ENCODE measurements at places on chromosomes 6 and 20.
A peak's percentile ranks its signal among the peaks of the same experiment; 100 is the strongest.

DNA sequence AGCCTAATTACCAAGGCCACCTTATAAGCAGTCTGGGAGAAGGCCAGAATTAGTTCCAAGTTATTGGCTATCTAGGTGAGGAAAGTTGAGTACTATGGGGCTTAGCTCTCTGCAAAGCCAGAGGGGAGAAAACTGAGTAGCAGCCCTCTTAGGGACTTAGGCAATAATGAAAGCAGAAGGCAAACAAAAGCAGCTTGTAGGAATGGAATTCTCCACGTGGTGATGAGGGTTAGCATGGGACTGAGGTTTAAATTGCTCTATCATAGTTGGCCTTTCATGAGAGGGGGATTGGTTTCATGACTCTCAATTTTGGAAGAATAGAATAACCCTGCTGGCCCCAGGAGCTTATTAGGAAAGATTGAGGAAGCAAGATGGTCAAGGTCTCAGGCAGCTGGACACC, 7.0 kb upstream of the UBE2J1 start:
- no peak for DNase-seq

GRCh38 chr6:145863988-145864616, 49.5 kb upstream of the FBXO30 start:
- no peak for DNase-seq

DNA sequence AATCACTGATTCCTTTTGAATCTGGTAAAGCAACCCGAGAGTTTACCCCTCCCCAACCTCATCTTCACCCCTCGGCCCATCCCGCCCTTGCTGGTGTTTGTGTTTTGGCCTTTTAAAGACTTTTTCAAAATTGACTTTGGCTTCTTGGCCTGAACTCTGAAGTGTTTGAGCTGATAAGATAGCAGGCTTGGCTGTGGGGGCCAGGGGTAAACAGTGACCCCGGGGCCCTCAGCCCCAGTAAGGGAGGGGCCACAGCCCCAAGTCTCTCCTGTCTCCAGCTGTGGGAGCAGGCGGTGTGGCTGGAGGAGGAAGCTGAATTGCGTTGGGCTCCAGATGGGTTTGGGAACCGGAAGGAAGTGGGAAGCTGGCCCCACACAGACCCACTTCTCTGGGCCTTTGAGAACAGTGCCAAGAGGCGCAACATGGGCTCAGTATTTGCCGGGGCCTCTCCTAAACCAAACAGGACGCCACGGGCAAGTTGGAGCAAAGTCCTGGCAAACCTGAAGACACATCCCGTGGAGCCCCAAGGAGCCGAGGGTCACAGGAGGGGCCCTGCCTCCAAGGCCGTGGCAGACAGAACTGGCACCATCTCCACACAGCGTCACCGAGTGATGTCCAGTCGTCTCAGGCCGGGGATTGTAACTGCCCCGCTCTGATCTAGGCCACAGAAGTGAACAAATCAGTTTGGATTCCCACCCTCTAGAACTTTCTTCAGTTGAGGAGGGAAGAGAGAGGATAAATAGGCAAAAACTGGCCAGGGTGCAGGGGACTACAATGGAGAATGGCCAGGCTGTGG, 54.3 kb upstream of the PTPN1 start:
- no peak for DNase-seq

DNA sequence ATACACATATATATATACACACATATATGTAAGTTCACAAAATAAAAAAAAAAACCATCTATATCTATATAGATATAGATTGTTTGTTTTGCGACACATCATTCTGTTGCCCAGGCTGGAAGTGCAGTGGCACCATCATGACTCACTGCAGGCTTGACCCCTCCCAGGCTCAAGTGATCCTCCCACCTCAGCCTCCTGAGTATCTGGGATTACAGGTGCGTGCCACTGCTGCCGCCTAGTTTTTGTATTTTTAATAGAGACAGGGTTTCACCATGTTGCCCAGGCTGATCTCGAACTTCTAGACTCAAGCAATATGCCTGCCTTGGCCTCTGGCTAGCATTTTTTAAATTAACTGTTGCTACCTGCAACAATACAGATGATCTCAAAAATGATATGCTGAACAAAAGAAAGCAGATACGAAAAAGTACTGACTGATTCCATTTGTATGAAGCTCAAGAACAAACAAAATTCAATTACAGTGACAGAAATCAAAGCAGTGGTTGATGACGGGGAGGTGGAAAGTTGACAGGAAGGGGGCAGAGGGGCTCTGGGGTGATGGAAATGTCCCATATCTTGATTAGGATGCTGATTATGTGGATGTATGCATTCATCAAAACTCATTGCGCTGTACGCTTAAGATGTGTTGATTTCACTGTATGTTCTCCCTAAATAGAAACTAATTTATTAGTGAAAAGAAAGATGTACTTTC, 49.6 kb downstream of the ATXN1 start:
- DNase-seq: no peak

GRCh38 chr6:63716169-63716568, 80.6 kb downstream of the PHF3 start:
- DNase-seq: no peak

GRCh38 chr6:158086054-158086503, 82.0 kb downstream of the SERAC1 start:
- DNase-seq: no peak

GRCh38 chr6:53920881-53921280, 126.1 kb downstream of the LRRC1 start:
- DNase-seq: no peak

- peak; percentile 19 for DNase-seq
Measured at GRCh38 chr6:72552938-72553337, 68.9 kb upstream of the KCNQ5 start.

DNA sequence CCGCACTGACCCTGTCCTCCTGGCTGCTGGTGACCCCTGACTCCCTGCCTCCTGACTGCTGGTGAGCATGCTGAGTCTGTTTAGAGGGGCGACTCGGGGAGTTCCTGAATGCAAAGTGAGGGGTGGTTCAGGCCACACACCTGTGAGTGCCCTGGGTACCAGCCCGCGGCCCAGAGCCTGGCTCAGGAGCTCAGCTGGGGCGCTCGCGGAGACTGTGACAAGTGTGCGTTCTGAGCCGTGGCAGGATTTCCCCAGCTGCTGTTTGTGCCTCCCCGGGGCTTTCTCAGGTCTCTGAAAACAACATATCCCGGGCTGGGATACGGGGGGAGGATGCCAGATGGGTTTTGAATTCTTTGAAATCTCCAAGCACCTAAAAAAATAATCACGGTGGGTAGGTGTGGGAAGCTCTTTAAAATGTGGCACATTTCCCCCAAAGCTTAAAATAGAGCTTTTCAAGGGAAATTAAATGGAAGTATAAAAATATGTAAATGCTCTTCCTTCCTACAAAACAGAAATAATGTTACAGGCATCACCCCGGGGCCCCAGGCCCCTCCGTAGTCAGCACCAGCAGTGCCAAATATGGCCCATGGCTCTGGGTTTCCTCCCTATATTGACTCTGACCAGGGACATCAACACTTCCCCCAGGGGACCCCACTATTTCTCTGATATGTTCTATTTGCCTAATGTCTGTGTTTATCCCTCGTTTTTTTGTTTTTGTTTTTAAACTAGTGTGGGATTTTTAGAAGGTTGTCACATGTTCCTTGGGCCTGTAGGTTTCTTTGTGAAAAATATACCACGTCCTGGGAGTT, 49.9 kb upstream of the TAGAP start:
- DNase-seq: no peak

GRCh38 chr6:22732176-22732970, 163.0 kb downstream of the HDGFL1 start:
- no peak for DNase-seq

GRCh38 chr6:73929405-73929804, 233.4 kb downstream of the CD109 start:
- DNase-seq: no peak

DNA sequence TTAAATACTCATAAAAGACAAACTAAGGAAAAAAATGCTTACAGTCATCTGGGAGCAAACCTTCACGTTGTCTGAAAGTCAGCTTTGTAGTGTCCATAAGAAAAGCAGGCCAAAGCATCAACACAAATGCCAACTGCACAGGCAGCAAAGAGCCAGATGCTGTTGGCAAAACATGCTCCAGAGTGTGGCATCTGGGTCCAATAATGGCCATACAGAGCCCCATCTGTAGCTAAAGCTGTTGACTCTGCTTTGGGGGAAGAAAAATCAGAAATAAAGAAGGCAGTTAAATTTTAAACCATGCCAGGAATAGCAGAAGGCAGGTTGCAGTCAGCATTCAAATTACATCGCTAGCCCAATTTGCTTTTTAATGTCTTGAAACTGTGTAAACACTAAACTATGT, 776.3 kb downstream of the EYS start:
- DNase-seq: no peak

DNA sequence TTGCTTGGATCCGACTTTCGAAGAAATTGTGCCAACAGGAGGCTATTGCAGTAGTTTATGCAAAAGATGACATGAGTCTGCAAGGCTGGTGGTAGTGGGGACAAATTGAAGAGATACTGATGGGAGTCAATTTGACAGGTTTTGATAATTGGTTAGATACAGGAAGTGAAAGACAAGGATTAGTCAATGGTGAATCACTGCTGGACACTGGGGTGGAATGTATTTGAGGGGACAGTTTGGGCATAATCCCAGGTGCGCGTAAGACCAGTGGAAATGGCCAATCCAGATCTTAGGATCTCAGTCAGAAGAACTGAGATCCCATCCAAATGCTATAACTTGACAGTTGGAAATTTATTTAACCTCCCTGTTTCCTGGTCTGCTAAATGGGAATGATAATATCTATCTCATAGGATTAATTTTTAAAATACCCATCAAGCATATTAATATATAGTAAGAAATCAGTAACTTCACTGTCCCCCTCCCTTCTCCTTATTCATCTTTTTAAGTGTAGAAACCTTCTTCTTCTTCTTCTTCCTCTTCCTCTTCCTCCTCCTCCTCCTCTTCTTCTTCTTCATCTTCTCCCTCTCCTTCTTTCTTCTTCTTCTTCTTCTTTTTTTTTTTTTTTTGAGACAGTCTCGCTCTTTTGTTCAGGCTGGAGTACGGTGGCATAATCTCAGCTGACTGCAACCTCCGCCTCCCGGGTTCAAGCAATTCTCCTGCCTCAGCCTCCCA, 30.9 kb upstream of the ERVFRD-1 start:
- no peak for DNase-seq

DNA sequence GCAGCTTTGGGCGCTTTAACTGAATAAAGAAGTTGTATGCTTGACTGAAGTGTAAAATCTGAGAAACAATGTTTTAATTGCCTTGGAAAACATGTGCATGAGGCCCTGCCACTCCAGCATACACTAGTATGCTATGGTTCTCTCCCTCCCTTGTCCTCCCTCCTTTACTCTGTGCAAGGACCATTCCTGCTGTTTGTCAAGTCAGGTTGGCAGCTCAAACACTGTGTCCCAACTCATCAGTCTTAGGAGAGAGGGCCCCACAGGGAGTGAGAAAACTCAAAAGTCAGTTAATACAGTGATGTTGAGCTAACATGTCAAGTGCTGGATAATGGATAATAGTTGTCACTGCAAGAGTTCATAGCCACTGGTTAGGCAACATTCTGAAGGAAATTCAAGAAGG, 543.6 kb downstream of the GRIK2 start:
- no peak for DNase-seq
